ENCODE measurements at places on chromosomes 16 and 17.

DNA sequence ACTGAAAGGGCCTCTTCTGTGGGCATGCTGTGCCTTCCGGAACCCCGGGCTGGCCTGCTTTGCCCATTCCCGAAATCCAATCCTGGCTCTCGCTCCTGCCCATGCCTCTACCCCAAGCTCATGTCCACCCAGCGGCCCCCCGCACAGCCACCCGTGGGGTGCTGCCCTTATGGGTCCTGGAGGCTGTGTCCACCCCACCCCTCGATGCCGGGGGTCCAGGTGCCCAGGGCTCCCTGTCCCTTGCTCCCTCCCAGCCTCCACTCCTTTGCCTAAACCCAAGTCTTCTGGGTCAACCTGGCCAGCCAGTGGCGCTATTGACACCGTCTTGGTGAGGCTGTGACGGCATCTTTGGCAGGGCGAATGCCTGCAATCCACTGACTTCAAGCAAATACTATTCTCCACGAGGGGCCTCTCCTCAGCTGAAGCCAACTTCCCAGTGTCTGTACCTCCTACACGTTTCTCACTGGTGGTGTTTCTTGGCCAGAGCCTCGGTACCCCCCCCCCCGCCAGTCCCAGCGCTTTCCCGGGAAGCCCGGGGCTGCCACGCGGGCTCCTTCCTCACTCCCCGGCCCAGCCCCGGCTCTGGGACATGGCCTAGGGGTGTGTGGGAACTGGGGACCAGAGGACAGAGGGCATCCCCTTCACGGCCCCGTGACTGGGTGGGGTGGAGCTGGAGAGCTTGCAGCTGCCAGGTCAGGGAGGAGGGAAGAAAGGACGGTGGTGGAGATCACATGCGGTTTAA is 12.2 kb upstream of the DUS1L start:
- DNase-seq, result no peak

DNA sequence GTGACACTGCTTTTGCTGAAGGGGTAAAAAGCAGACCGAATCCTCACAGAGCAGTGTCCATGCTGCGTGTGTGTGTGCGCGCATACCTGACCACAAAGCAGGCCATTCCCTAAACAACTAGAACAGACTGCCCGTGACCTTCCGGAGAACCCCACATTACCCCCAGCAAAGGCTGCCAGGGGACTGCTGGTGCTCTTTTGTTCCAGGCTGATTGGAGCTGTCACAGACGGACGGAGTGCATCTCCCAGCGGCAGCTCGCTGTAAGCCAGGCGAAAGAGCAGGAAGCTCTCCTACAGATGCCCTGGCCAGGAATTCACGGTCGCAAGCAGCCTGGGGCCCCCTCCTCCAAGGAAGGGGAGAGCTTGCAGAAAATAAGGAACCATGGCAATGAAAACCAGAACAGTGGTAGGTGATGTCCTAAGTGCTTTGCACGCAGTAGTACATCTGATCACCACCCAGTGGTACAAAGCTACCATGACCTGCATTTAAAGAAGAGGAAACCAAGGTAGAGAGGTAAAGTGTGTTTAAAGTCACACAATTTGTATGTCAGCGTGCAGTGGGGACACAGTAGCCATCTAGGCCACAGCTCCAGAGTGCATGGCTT is 153.4 kb upstream of the DYNLRB2 start:
- DNase-seq, result no peak

DNA sequence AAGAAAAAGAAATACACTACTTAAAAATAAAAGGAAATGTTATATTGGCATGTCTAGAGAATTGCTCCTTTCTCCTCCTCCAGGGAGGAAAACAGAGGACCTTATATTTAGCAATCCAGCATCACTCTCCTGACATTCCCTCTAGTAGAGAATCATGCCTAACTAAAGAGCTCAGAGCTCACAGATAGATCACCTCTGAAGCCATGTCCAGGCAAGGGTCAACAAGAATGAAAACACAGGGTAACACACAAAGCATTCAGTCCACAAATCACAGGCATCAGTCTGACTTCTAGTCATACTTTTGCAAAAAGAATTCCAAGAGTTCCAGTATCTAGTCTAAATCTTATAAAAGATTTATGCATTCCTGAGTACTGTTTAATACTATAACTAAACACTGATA is 4.4 kb upstream of the HASPIN start:
- no peak for DNase-seq

GRCh38 chr17:61635913-61636432 is 45.0 kb upstream of the NACA2 start:
- DNase-seq, result peak; percentile 34

DNA sequence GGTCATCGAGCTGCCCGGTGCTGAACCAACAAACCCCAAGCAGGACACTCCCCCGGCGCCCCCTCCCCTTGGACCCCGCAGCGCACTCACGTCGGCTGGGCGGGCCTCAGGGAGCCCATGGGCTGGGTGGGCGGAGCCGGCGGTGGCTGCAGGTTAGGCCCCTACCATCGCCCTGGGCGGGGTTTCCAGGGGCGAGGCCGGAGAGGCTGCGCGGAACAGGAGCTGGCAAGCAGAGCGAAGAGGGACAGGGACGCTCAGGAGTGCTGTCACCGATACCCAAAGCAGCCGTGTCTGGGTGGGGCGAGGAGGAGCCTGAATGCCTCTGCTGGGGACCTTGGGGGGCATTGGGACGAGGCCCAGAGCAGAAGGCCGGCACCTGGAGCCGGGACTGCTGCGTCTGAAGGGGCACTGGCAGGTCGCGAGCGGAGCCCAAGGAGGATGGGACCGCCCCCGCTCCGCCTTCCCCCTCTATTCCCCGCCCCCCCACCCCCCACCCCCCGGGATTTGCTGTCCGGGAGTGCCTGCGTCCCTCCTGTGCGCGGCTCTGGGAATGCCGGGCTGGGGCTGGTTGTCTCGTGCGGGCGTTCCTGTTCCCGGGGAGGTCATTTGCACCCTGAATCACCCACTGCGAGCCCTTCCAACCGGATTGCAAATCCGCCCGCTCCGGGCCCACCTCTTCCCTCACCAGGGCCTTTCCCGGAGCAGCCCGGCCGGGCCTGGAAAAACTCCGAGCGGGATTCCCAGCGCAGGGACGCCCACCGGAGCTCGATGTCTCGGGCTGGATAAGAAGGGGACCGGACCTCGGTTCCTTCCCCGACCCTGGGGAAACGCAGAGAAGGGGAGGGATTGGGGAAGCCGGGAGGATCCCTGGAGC is 902 bp downstream of the ARHGAP27 start:
- DNase-seq, result peak; percentile 75
